Neural progenitor cell (in vitro differentiated cells): ENCODE measurements at places on chromosomes 11 and 22. TPM values are rescaled to one million over a fixed set of nuclear protein-coding genes. Genes with fewer than 3 reads are reported as not detected.

- H3K36me3 ChIP-seq, result no peaks in the 10 kb centered on the region
- no peak overlapping the region for H3K4me3 ChIP-seq
- peaks cover 9% of the 10 kb centered on the region for H3K27me3 ChIP-seq
- no peak overlapping the region for H3K27ac ChIP-seq
- DNase-seq, result no peak
Measured at GRCh38 chr22:36541831-36542411, 13.0 kb upstream of the EIF3D start.

DNA sequence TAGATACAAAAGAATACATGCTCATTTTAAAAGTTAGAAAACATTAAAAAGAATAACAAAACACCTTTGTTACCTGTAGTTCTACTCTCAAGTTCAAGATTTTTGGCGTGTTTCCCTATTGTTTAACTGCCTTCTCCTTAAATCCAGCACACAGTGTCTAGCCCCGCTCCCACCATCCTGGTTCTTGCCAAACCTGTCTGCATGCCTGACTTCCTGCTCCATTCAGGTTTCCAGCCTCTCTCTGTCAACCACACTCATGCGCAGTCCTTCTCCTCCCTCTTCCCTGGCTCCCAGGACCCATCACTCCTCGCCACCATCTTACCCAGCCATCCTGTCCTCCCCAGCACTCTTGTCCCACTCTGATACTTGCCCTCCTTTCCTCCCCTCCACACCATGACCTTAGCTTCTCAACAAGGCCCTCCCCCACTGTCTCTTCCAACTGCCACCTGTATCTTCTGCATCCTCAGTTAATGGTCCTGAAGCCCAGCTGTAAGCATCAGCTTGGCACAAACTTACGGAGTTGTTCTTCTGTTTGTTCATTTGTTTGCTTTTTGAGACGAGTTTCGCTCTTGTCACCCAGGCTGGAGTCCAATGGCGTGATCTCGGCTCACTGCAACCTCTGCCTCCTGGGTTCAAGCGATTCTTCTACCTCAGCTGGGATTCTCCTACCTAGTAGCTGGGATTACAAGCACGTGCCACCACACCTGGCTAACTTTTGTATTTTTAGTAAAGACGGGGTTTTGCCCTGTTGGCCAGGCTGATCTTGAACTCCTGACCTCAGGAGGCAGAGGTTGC lies 7.5 kb upstream of the MYH9 start:
- no peak overlapping the region for H3K27ac ChIP-seq
- H3K4me1 ChIP-seq, result peaks cover 6% of the 10 kb centered on the region
- H3K36me3 ChIP-seq, result no peaks in the 10 kb centered on the region

Gene TSPO
- total RNA-seq, result 1.6 and 9.9 TPM in 2 replicates

GRCh38 chr11:65915821-65916251 lies 3.0 kb downstream of the C11orf68 start:
- H3K4me1 ChIP-seq, result peaks cover 10% of the 10 kb centered on the region
- no peaks in the 10 kb centered on the region for H3K27me3 ChIP-seq

- H3K36me3 ChIP-seq, result peaks cover 3% of the 10 kb centered on the region
- DNase-seq, result no peak
- peaks cover 15% of the 10 kb centered on the region for H3K4me1 ChIP-seq
- peak overlapping the region; percentile 86 for H3K4me3 ChIP-seq
- H3K27ac ChIP-seq, result no peak overlapping the region
Measured at GRCh38 chr11:811446-812245, 1.9 kb downstream of the RPLP2 start.

DNA sequence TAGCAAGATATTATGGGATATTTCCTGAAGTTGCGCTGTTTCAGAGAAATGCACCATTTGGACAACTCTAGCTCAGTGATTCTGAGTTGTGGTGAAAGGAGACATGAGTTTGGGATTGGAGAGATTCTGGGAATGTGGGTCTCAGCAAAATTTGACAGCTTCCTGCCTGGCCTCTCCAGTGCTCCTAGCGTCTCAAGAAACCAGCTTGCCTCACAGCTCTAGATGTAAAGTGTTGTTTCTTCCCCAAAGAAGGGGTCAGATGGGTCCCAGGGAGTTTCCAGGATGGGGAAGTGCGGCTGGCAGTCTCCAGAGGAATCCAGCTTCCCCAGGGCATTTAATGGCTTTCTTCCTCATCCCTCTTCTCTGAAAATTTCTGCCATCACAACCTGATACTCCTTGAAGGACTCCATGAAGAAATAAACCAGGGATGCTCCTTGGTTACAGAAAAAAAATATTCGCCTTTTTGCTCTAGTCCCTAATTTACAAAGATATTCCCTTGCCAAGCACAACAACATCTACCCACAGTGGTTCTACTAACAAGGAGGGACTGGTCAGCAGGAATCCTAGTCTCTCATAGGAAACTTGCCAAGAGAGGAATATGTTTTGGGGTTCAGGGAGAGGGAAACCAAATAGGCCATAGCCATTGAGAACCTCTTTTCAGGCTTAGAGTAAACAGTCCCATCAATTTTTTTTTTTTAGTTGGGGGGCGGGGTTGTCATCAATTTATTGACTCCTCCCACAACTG lies 185.4 kb upstream of the E2F8 start:
- peaks cover 38% of the 10 kb centered on the region for H3K4me1 ChIP-seq
- no peak overlapping the region for H3K4me3 ChIP-seq
- no peak for DNase-seq
- no peak overlapping the region for H3K27ac ChIP-seq
- no peaks in the 10 kb centered on the region for H3K36me3 ChIP-seq
- H3K27me3 ChIP-seq, result no peaks in the 10 kb centered on the region

DNA sequence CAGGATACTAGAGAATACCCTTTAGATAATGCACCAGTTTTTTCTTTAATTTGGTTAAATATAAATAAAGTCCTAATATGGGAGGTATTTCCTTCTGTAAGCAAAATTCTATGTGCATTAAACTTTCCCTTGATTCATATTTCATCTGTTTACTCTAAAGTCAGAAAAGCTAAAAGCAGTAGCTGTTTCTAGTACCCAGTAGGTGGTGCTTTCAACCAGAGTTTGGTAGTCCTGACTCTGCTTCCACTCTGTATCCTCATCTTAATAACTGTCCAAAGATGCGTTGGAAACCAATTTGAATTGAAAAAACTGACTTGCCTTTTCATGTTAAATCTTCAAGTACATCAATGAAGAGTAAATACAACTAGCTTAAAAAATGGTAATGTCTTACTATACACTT lies 1065.2 kb downstream of the JRKL start:
- no peak overlapping the region for H3K4me3 ChIP-seq
- peak; percentile 30 for DNase-seq
- H3K27me3 ChIP-seq, result no peaks in the 10 kb centered on the region

Gene MMP20
- total RNA-seq, result not detected in 2 replicates

GRCh38 chr22:37002633-37003032 lies 16.6 kb downstream of the TST start:
- no peak overlapping the region for H3K4me3 ChIP-seq
- H3K27ac ChIP-seq, result no peak overlapping the region
- no peaks in the 10 kb centered on the region for H3K36me3 ChIP-seq
- H3K27me3 ChIP-seq, result no peaks in the 10 kb centered on the region
- H3K4me1 ChIP-seq, result peaks cover 30% of the 10 kb centered on the region

Gene FERMT3
- 0.31 TPM in 1 of 2 replicates, not detected in the other for total RNA-seq

Gene POU2AF2
- total RNA-seq, result not detected in 2 replicates

Gene TTC38
- total RNA-seq, result 41.0 and 50.5 TPM in 2 replicates

- no peaks in the 10 kb centered on the region for H3K27me3 ChIP-seq
- DNase-seq, result no peak
- H3K4me1 ChIP-seq, result no peaks in the 10 kb centered on the region
- no peaks in the 10 kb centered on the region for H3K36me3 ChIP-seq
Measured at GRCh38 chr11:28384418-28384817, 276.2 kb downstream of the METTL15 start.

Gene CAPN5
- total RNA-seq, result 7.4 and 9.6 TPM in 2 replicates

- H3K4me3 ChIP-seq, result no peak overlapping the region
- DNase-seq, result no peak
- peaks cover 4% of the 10 kb centered on the region for H3K4me1 ChIP-seq
- no peaks in the 10 kb centered on the region for H3K27me3 ChIP-seq
- no peaks in the 10 kb centered on the region for H3K36me3 ChIP-seq
Measured at GRCh38 chr11:128394431-128395089, 192.8 kb downstream of the ETS1 start.

DNA sequence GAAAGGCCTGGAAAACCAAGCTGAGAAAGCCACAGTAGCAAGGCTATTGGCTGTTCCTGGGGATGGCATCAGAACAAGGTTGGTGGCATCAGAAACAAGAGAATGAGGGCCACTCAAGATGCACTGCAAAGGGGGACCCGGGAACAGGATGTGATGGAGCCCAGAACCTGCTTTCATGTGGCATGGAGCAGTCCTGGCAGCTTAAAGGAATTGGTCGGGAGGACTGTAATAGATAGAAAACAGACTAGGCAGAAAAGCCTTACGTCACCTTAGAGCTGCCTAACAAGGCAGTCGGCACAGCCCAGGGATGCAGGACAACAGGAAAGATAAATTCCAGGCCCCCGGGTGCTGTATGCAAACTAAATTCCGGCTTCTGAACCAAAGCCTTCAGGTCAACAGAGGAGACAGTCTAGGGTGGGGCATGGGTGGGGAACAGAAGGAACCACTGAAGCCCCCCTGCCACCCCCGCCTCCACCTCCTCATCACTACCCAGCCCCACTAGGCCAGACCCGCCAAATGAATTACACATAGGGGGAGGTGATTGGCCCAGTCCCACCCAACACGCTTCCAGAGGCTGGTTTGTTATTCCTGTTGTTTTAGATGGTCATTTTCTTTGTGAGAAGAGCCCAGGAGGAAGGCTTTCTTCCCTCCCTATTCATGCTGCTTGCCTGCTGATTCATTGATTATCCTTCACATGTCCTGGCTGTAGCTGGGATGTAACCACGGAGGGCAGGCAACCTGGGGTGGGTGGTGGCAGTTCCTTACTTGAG lies 25.7 kb upstream of the LRRC55 start:
- H3K4me3 ChIP-seq, result no peak overlapping the region
- H3K4me1 ChIP-seq, result peaks cover 26% of the 10 kb centered on the region
- H3K36me3 ChIP-seq, result no peaks in the 10 kb centered on the region
- peak overlapping the region; percentile 47 for H3K27ac ChIP-seq

DNA sequence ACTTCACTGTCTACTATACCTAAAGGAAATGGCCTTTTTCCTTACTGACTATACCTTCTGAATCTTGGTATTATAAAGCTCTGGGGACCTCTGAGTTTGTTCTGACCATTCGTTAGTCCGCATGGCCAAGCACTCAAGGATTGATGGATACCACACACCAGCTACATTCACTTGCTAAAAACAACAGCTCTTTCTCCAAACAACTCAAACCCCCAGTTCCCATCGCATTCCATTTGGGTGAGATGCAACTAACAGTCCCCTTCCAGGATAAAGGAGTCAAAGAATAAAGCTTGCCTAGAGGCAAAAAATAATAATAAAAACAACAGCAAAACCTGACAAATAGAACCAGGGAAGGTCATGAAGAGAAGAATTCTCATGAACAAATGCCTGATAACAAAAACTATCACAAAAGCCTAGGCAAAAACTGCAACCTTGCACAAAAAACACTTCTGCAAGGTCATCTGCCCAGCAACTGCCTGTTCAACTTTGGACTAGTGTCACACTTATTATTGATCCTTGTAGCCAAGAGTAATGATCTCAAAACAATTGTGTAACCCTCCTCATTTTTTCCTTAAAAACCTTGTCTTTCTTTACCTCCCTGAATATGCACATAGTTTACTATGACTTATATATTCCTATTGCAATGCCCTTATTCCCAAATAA lies 139.0 kb upstream of the GUCY1A2 start:
- peak; percentile 52 for DNase-seq
- H3K27ac ChIP-seq, result no peak overlapping the region
- no peaks in the 10 kb centered on the region for H3K36me3 ChIP-seq
- no peaks in the 10 kb centered on the region for H3K4me1 ChIP-seq

DNA sequence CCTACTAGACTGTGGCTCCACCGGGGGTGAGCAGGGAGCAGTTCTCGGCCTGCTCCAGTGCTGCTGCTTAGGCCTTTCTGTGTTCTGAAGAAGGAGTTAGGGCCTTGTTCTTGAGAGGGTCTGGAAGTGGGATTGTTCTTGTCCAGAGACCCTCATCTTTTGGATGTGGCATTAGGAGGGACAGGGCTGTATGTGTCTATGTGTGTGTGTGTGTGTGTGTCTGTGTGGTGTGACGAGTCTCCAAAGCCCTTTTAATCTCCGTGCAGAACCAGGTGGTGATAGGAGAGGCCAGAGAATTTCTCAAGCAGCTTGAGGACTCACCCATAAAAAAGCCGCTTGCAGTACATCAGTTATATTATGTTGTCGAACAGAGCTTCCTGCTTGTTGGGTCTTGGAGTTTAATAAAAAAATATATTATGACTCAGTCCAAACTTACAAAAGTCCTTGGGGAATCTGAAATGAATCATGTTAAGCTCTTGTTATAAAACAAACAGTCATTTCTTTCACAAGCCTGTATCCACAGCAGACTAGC lies 196.5 kb downstream of the TENM4 start:
- no peak overlapping the region for H3K27ac ChIP-seq
- no peak overlapping the region for H3K4me3 ChIP-seq
- peaks cover 18% of the 10 kb centered on the region for H3K4me1 ChIP-seq

- H3K36me3 ChIP-seq, result no peaks in the 10 kb centered on the region
- H3K27ac ChIP-seq, result no peak overlapping the region
- no peak overlapping the region for H3K4me3 ChIP-seq
Measured at GRCh38 chr11:120923866-120924508, 99.9 kb upstream of the TBCEL start.

Gene DEUP1
- total RNA-seq, result not detected in 2 replicates

Gene ISX
- not detected in 2 replicates for total RNA-seq

Gene MPPED2
- total RNA-seq, result 1.6 and 3.4 TPM in 2 replicates

DNA sequence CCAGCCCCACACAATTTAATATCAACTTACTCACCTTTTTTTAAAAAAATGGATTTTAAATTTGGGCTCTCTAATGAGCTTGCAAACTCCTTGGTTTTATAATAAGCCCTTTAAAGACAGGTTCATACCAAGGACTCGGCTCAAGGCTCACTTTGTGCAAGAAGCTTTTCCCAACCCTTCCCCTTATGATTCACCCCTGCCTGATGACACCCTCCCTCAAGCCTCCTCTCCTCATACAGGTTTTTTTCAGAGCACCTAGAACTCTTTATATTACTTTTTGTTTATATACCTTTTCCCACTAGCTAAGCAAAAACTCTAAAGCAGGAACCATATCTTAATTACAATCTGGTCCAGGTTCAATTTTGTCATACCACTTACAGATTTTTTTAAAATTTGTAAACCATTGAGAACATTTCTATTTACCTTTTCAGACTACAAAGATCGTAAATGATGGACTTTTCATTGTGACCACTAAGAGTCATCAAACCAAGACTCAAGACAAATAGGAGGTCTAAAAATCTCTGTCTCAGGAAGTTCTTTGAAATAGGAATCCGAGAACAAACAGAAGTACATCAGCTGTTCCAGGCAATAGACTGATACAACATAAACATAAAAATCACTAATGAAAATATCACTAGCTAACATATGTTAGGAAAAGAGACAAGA lies 13.1 kb upstream of the EXPH5 start:
- H3K36me3 ChIP-seq, result no peaks in the 10 kb centered on the region
- H3K4me3 ChIP-seq, result no peak overlapping the region
- H3K4me1 ChIP-seq, result no peaks in the 10 kb centered on the region
- H3K27me3 ChIP-seq, result no peaks in the 10 kb centered on the region
- DNase-seq, result no peak
- no peak overlapping the region for H3K27ac ChIP-seq

GRCh38 chr11:119538753-119539152 lies 115.8 kb upstream of the THY1 start:
- H3K4me1 ChIP-seq, result peaks cover 16% of the 10 kb centered on the region
- H3K27ac ChIP-seq, result no peak overlapping the region
- no peaks in the 10 kb centered on the region for H3K27me3 ChIP-seq
- DNase-seq, result no peak
- H3K36me3 ChIP-seq, result no peaks in the 10 kb centered on the region
- H3K4me3 ChIP-seq, result no peak overlapping the region

GRCh38 chr11:112558691-112559090 lies 298.0 kb upstream of the PLET1 start:
- H3K36me3 ChIP-seq, result no peaks in the 10 kb centered on the region
- H3K4me1 ChIP-seq, result no peaks in the 10 kb centered on the region
- no peak overlapping the region for H3K27ac ChIP-seq

Gene APLNR
- total RNA-seq, result 1.6 and 1.8 TPM in 2 replicates
